ENCODE measurements at places on chromosomes 5 and 9.

DNA sequence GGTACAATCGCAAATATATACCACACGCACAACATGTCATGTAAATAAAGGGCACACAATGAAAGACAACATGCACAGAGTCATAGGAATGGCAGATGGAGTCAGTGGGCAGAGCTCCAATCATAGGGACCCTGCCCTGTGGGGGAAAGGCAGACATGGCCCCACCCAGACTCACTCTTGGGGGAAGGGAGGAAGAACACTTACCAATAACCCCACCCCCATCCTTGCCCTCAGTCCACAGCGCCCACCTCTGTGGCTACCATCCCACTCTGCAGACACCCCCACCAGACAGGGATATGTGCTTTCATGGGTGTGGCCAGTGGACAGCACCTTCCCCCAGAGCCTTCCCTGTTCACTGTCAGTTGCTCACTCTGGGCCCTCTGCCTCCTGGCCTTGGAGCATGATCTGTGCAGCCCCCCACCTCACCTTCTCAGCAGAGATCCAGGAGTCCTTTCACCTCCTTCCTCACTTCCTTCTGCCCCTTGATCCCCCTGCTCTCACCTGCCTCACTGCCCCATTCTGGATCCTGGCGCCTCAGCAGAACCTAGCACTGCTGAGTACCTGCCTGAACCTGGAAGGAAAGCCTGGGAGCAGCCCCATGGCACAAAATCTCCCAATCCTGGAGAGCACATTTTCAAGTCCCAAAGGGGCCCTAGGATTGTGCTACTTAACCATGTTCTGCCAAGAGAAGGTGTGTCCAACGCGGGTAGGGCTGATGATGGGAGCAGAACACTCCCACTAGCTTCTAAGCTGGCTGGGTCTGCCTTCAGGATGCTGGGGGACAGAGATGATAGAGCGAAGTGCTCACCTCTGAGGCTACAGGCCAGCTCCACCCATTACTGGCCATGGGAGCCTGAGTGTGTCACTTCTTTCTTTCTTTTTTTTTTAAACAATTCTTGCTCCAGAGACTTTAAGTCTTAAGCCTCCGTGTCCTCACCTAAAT is 1.5 kb upstream of the PHF19 start:
- peak overlapping the region; percentile 76 for H3K4me3 ChIP-seq
- H3K4me1 ChIP-seq, result peaks cover 55% of the 10 kb centered on the region
- H3K27ac ChIP-seq, result peak overlapping the region; percentile 10
- H3K27me3 ChIP-seq, result peaks cover 13% of the 10 kb centered on the region
- no peak for DNase-seq

DNA sequence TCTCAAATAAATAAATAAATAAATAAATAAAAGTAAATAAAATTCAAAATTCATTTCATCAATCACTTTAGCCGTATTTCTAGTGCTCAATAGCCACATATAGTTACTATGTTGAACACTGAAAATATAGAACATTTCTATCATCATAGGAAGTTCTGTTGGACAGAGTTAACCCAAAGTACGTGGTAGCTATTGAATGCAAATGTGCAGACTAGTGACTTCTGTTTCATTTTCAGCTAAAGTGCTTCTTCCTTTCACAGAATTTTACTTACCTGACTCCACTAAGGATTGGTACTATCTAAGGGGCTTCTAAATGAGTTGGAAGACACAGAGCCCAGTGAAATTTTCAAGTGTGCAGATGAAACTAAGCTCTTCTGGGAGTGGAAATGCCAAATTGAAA is 1208.3 kb downstream of the MAT2B start:
- no peak for DNase-seq
- H3K27ac ChIP-seq, result no peak overlapping the region
- no peaks in the 10 kb centered on the region for H3K4me1 ChIP-seq
- no peaks in the 10 kb centered on the region for H3K27me3 ChIP-seq
- no peaks in the 10 kb centered on the region for H3K36me3 ChIP-seq

DNA sequence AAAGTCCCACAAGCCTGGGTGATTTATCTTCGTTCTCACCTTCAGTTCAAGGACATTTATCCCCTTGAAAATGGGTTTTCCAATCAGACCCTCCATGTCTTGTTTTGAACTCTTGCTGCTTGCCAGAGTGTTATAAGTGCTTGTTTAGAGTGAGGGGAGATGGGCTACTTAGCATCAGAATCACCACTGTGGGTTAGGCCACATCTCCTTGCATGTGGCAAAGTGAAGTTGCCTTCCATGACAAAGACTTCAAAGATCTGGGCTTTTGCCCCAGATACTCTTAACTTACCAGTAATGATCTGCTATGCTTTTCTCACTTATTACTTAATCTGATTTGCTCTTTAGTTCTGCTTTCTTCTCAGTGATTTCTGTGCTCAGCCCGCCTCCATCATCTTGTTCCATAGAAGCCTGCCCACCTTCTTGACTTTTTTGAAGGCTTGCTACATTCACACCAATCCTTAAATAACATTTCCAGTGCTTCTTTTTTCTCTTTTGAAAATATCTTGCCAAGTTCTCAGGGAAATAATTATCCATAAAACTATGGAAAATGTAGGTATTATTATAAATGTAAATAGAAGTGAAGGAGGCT is 39.0 kb downstream of the GPR21 start:
- no peaks in the 10 kb centered on the region for H3K4me1 ChIP-seq
- peaks cover 18% of the 10 kb centered on the region for H3K36me3 ChIP-seq
- DNase-seq, result no peak

- H3K27ac ChIP-seq, result no peak overlapping the region
- H3K27me3 ChIP-seq, result no peaks in the 10 kb centered on the region
- no peaks in the 10 kb centered on the region for H3K4me1 ChIP-seq
- DNase-seq, result no peak
- no peak overlapping the region for H3K4me3 ChIP-seq
- no peaks in the 10 kb centered on the region for H3K36me3 ChIP-seq
These were observed 549.2 kb upstream of the CYLC2 start for GRCh38 chr9:102445906-102446305.
